ENCODE measurements at places on chromosomes 6 and 20.

- DNase-seq: no peak
Observed at GRCh38 chr6:699319-699718, 6.4 kb upstream of the EXOC2 start.

DNA sequence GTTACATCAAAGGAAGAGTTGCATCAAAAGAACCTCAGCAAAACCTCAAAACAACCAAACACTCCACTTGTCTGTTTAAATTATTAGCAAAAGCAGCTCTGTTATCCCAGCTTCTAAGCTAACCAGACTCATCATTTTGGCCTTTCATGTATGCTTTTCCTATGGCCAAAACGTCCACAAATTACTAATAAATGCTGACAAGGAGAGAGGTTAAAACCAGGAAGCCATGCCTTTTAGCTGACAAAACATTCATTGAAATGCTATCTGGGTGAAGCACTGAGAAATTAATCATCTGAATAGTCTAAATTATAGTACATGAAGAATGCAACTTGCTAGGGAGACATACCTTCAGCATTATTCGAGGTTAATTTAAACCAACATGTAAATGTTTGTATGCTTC lies 80.6 kb downstream of the LAMA2 start:
- no peak for DNase-seq

DNA sequence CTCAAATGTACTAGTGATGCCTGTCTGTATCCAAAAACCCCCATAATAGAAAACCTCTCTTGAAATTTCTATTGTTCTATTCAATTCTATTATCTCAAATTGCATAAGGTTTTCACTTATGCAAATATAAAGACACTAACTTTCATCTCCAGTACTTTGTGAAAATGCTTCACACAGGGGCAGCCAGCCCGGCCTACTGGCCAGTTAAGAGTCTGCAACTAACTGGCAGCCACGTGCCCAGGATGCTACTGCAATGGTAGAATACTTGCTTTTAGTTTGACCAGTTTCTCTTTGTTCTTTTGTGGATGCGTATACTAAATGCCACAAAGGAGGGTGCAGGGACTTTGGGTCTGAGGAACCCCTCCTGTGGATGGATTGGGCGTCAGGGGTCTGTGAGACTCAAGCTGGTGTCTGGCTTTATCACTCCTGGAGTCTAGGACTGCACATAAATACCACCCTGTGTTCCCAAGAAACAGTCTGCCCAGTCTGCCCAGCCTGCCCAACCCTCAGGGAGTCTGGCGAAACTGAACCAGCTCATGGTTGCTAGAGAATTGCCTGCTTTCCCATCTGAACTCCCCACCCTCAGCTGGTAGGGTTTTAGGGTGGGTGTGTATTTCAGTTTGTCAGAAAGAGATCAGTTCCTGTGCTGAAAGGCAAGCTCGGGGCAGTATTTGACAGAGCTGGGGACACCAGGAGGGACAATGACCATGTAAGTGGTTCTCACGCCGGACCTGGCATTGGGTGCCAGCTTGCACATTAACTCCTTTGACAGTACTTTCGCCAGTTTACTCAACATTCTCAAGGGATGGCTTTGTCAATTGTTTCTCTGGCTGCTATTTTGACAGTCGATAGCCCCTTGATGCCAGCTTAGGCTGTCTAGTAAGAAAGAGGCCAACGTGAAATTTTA lies 558.2 kb upstream of the JAG1 start:
- no peak for DNase-seq

DNA sequence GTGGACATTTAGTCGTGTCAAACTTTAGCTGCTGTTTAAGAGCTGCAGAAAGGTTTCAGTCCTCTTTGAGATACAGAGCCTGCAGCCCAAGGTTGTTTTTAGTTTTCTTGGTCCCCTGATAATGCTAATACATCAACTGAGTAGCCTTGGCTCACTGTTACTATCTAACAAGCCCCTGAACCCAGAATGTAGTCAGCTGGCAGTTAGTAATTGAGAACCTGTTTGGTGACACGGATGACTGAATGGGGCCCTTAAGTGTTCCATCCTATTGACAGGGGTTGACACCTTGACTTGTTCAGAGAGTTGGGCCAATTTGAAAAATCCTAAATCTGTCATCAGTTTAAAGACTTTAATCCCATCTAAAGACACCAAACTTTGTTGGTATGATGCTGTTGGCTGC lies 2.8 kb downstream of the RTN4IP1 start:
- DNase-seq: no peak

DNA sequence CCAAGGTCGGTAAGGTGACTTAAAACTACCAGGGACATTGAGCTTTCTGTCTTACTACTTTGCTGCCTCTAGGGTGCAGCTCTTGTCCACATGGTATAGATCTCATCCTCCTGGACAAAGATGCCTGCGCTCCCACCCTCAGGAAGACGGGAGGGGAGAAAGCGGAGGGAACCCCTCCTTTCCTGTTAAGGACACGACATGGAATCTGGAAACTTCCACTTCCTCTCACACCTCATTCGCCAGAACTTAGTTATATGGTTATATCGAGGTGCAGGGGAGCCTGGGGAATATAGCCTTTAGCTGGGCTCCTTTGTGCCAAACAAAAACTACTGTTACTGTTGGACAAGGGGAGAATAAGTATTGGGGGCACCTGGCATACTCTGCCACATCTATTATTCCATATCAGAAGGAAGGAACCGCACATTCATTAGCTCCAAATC lies 224.3 kb upstream of the TSHZ2 start:
- no peak for DNase-seq

DNA sequence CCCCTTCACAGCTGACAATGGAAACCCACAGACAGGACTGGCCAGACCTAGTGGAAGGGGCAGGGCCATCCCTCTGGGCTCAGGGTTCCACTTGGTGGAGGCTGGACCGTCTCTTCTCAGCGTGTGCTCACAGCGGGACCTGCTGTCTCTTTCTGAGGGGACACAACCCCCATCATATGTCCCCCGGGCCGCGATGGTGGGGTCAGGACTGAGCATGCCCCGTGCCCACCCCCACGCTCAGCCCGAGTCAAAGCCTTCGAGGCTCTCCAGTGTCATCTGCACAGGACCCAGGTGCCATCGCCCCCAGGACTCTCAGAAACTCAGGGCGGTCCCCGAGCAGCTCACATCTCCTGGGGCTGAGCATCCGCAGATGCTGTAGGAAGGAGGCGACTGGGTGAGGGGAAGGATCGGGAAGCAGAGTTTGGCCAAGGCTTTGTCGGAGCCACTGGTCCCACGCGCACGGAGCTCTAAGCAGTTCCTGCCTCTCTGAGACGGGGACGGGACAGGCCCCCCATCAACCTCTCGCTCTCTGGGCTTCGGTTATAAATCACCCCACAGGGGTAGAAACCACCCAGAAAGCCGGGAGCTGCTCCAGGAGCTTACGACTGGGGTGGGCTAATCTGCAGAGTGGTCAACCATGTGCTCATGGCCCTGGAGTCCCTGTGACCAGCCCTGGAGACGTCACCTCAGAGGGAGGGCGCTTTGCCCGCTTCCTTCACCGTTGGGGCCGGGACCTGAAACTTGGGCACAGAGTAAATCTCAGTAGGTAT lies 183.4 kb upstream of the SULF2 start:
- DNase-seq: no peak

DNA sequence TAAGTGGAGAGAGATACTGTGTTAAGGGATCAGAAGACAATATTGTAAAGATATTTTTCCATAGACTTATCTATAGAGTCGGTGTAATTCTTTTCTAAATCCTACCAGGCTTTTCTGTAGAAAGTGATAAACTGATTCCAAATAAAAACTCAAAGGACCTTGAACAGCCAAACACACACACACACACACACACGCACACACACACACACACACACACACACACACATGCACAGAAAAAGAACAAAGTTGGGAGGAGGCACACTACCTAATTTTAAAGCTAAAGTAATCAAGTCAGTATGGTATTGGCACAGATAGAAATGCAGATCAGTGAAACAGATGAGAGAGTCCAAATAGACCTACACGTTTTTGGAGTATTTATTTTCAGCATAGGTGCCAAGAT lies 456.2 kb downstream of the CDC5L start:
- no peak for DNase-seq

- DNase-seq: no peak
Observed at GRCh38 chr6:90412538-90413369, 116.1 kb upstream of the BACH2 start.

DNA sequence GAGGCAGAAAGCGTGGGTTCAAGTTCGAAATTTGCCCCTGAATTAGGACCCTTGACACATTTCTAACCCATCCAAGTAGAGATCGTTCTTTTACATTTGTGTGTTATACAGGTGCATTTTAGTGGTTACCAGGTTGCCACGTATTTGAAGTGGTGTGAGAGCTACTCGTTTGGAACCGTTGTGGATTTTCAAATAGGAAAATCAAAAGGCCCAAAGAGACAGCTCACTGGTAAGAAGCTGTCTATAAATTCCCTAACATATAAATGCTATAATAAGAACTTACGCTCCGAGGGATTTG lies 1.6 kb upstream of the REV3L start:
- DNase-seq: no peak

DNA sequence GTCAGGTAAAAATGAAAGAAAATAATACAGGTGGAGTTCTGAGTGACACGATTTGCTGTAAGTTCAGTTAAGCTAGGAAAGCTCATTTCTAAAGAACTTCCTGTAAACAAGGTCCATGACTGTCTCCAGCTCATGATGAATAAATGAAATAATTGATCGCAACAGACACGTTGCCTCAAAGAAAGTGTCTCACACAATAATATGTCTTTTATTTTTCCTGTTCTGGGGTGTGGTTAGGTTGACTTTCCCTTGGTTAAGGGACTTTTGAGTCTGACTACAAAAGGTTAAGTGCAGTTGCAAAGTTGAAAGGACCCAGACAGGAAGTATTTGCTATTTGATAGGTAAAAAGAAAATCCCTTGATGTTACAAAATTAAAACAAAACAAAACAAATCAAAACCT lies 304.2 kb upstream of the PRDM1 start:
- no peak for DNase-seq

DNA sequence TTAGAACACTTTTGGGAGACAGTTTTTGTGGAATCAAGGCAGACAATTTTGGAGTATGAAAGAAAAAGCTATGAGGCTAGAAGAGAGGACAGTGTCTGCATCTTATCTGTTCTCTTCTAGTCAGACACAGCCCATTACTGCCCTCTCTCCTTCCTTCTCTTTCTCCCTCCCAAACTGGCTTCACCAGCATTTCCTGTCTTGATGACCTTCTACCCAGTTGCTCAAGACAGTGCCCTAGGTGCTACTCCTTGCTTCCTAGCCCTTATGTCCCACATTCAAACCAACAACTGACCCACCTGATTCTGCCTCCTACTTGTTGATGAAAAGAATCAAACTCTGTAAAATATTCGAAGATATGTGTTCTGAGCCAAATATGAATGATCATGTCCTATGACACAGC lies 116.4 kb upstream of the RIPOR2 start:
- DNase-seq: no peak

DNA sequence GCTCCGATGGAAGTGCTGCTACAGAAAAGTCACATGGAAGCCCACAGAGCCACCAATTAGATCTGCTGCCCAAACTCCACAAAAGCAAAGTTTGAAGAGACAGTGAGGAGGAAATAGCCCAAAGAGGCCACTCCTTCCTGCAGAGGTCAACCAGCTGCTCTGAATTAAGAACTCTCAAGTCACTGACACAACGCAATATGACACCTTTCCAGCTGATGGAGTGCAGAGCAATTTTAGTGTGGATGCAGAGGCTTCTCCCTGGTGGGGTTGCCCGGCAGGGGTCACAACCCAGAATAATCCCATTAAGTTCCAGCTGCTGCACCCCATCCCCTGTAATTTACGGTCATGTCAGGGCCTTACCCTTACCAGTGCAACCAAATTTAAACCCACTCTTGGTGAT lies 361.9 kb upstream of the JARID2 start:
- no peak for DNase-seq

DNA sequence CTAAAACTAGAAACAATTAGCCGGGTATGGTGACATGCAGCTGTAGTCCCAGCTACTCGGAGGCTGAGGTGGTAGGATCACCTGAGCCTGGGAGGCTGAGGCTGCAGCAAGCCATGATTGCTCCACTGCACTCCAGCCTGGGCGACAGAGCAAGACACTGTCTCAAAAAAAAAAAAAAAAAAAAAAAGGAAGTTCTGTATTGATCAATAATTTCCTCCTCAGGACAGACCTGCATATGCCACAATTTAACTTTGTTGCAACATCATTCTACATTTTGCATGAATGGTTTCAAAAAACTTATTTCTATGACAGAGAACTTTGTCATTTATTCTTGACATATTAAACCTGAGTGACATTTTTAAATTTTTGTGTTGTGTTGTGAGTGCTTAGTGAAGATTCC lies 5.5 kb downstream of the DNAJC5 start:
- no peak for DNase-seq

DNA sequence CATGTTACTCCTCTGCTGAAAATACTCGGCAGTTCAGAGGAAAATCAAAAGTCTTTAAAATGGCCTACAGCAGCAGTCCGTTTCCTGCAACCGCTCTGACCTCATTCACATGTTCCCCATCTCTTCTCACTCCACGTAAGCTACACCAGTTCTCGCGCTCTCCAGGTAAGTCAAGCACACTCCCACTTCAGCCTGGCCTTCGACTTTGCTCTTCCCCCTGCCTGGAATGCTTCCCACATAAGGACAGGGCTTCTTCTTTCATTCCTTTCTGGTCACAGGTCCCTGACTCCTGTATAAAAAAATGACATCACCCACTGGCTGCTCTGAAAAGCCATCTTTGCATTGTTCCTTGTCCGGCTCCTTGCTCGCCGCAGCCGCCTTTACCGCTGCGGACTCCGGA lies 42.7 kb downstream of the MGME1 start:
- no peak for DNase-seq

DNA sequence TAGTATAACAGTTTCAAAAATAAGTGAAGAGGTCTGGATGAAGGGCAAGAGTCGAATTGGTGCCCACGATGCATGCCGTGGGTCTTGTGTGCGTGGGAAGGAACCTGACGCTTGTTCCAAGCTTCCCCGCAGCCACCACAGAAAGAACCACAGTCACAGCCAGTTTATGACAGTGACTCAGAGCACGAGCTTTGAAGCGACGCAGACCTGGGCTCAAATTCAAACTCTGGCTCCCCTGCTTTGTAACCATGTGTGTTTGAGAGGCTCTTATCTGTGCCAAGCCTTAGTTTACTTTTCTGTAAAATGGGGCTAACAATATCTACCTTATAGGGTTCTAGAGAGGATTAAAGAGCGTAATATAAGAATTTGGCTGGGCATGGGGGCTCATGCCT lies 65.5 kb downstream of the SYNJ2 start:
- DNase-seq: peak; percentile 61

GRCh38 chr20:59010321-59010994 lies 3.4 kb upstream of the CTSZ start:
- DNase-seq: no peak

Data from stimulated activated CD4-positive, alpha-beta T cell treated with anti-CD3 and anti-CD28 coated beads, Interleukin-4, amount 100 ng/mL, for 1 hour (primary cell).